Activated effector memory CD4-positive, alpha-beta T cell treated with Interleukin-2 at 50 U/mL for 16 hours (primary cell): ENCODE measurements at places on chromosomes 3 and 15.

- no peak for DNase-seq
Measured at GRCh38 chr3:147119989-147120388, 286.4 kb downstream of the ZIC4 start.

GRCh38 chr15:67092752-67093503 is 27.5 kb downstream of the SMAD3 start:
- no peak for DNase-seq

GRCh38 chr3:49422379-49423248 is at the start of gene AMT:
Gene AMT (minus strand): TSS chr3:49422473. CDS start chr3:49422450, 23 bp downstream.
- DNase-seq, result no peak

DNA sequence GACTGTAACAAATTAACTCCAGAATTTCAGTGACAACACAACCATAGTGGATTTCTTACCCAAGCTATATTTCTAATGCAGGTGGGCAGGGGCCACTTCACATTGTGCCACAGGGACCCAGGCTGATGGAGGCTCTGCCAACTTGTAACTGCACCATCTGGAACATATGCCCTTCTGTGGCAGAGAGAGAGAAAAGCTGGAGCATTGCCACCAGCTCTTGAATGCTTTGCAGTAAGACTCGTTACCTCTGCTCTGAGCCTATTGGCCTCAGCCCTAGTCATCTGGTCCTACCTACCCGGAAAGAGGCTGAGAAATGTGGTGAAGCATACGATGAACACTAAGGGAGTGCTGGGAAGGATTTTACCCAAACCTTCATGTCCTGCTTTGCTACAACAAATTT is 587.1 kb downstream of the ZNF385D start:
- no peak for DNase-seq

- no peak for DNase-seq
Measured at GRCh38 chr3:141477224-141477623, 9.6 kb upstream of the RASA2 start.

GRCh38 chr3:126941721-126942270 is 41.1 kb upstream of the PLXNA1 start:
- DNase-seq, result no peak

DNA sequence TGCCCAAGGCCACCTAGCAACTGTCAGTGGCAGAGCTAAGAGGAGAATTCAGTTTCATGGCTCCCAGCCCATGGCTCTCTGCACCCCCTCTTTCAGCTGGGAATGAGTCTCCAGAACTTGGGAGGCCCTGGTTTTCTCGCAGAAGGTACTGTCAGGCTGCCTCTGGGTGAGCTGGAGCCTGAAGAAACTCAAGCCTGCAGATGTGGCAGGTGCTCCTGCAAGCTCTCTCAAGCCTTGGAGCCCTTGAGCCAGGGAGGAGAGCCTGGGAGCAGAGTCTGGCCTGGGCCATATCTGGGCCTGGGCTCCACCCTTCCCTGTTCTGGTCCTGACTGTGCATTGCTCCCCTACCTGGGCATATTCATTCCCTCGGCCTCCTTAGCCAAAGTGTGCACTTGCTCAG is 74.4 kb upstream of the TLE3 start:
- DNase-seq, result no peak

- DNase-seq, result no peak
Measured at GRCh38 chr3:48472673-48472922, 26.1 kb downstream of the ATRIP start.

GRCh38 chr3:138078901-138079344 is 36.5 kb downstream of the DZIP1L start:
- no peak for DNase-seq

- no peak for DNase-seq
Measured at GRCh38 chr3:122612696-122613095, 35.2 kb downstream of the PARP15 start.

DNA sequence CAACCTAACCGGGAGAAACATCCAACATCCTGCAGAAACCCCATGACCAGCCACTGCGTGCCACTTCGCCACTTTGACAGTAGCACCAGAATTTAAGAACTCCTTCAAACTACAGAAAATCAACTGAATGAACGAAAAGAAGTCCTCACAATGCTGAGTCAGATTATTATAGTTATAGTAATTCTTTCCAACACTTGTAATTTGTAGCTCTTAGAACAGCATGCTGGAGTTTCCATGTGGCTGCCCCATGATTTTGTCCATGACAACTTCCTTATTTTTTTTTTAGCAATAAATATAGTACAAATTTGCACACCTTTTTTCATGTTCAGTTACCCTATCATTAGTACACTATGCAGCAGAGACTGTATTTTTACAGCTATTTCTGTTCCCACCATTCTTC is 26.1 kb upstream of the SSR3 start:
- DNase-seq, result no peak

GRCh38 chr3:53240989-53241972 is 14.5 kb downstream of the TKT start:
- DNase-seq, result no peak

- DNase-seq, result no peak
Measured at GRCh38 chr3:36295296-36295695, 85.0 kb upstream of the STAC start.

DNA sequence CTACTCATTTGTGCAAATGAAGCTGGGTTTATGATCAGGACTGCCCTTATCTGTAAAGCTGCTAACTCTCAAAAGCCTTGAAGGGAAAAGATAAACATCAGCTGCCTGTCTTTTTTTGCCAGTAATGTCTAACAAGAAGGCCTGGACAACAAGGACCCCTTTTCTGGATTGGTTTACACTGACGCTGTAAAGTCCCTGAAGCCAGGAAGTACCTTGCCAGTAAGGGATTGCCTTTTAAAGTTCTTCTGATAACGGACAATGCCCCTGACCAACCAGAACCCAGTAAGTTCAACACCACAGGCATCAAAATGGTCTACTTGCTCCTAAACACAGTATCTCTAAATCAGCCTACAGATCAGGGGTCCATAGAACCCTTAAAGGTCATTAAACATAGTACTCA is 178.0 kb downstream of the PCCB start:
- no peak for DNase-seq

DNA sequence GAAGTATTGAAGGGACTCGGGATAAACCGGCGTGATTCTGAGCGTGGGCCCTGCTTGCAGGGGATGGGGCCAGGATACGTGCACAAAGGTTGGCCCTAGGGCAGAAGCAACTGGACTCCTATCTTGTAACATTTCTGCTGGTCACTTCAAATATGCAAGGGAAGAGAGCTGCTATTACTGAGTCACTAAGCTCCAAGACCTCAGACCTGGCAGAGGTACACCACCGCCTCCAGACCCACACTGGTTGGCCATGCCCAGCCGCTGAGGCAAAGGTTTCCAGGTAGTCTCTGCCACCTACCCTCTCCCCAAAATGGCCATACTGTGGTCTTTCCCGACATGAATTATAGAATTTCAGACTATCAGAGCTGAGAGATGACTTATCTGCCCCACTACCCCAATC is 13.4 kb upstream of the STRA6 start:
- no peak for DNase-seq

- no peak for DNase-seq
Measured at GRCh38 chr3:37310666-37311050, 136.3 kb upstream of the LRRFIP2 start.

- DNase-seq, result no peak
Measured at GRCh38 chr15:41985236-41986160, 13.1 kb upstream of the EHD4 start.

DNA sequence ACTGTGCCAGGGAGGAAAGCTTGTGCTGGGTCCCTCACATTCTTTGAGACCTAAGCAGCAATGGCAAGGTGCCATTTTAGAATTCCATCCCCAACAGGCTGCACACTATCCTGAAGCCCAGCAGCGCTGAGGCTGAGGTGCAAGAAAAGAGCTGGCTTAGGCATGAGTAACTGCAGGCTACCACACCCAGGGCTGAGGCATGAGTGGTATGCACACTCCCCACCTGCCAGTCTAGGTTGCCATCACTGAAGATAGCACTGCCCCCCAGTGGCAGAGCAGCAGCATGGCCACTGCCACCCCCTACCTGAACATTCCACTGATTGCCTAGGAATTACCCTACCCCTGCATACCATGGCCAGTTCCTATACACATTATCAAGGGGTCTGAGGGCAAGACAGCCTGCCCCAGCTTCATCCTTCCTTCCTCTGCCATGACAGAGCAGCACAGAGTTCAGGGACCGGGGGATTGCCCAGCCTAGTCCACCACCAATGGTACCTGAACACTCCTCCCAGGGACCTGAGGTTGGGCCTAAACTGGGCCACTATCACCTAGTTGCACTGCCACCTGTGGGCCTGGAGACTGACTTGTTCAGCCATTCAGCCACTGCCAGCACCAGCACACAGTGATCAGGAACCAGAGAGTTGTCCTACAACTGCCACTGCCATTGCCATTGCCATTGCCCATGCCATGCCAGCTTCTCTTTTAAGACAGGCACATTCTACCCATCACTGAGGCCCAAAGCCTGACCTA is 129.8 kb downstream of the SATB1 start:
- no peak for DNase-seq

DNA sequence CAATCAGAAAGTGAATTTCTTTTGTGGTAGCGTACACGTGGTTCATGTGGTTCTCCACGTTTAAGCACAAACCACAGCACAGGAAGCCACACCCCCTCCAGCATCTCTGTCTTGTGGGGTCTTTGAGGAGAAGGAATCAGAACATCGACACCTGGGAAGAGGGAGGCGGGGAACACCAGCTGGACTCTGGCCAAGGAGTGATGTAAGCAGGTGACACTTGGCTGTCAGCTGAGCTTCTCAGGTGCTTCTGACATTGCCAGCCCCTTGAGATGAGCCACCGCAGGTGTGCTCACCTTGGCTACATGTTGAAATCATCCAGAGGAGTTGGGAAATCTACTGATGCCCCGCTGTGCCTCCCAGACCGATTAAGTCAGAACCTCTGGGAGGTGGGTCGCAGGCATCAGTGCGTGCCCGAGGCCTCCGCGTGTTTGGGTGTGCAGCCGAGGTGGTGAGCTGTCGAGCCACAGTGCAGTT is 85.0 kb downstream of the FAM81A start:
- peak; percentile 7 for DNase-seq

GRCh38 chr15:57146506-57147201 is 228.2 kb downstream of the TCF12 start:
- DNase-seq, result no peak

- DNase-seq, result no peak
Measured at GRCh38 chr3:186746008-186746407, 28.8 kb downstream of the KNG1 start.

GRCh38 chr3:8482263-8482662 is 19.4 kb upstream of the LMCD1 start:
- no peak for DNase-seq

- peak; percentile 29 for DNase-seq
Measured at GRCh38 chr3:52218454-52218853, 7.0 kb downstream of the TLR9 start.

DNA sequence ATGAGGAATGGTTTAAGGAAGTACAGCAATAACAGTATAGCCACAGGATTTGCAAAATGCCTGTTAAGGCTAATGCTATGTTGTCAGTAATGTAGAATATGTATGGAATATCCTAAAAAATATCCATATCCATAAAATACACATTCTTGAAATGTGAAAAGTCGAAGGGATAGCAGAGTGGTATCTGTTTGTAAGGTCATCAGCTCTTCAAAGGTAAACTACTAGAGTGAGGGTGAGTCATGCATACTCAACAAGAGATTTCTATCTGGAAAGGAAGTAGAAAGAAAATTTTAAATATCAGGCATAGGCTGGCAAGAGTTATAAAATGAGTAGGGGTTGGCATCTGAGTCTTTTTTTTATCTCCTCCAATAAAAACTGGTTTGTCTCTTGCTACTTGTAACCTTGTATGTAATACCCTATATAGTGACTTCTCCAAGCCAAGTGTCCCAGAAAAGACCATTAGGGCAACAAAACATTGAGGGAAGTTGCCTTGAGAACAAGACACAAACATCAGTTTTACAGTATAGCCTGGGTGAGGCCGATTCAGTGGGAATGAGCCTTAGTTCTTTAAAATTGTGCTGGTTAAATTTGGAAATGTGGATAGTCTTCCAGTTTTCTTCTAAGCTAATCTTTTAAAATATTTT is 103.1 kb downstream of the SPATA16 start:
- DNase-seq, result no peak

GRCh38 chr3:149767720-149768119 is 15.4 kb upstream of the COMMD2 start:
- DNase-seq, result no peak

- DNase-seq, result no peak
Measured at GRCh38 chr3:116242825-116243224, 202.5 kb downstream of the LSAMP start.

GRCh38 chr3:56956906-56957305 is 103.6 kb upstream of the SPATA12 start:
- DNase-seq, result no peak

DNA sequence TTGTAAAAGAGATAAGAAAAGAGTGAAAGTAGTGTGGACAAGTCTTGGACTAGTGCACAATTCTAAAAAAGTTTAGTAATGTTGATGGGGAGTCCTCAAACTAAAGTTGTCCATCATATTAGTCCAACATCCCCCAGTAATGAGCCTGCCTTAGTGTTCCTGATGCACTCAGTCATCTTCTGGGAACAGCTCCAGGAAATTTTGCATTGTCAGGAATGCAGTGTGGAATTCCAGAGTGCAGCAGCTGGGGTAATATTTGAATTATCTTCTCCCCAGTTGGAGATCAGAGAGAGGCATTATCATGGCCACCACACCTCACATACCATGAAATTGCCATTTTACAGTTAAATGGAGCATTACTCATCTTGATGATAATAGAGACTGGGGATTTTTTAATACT is 528.8 kb upstream of the NAALADL2 start:
- DNase-seq, result no peak

GRCh38 chr3:188365988-188366698 is 212.2 kb downstream of the LPP start:
- no peak for DNase-seq

- DNase-seq, result no peak
Measured at GRCh38 chr3:144763878-144764454, 792.3 kb downstream of the DIPK2A start.

DNA sequence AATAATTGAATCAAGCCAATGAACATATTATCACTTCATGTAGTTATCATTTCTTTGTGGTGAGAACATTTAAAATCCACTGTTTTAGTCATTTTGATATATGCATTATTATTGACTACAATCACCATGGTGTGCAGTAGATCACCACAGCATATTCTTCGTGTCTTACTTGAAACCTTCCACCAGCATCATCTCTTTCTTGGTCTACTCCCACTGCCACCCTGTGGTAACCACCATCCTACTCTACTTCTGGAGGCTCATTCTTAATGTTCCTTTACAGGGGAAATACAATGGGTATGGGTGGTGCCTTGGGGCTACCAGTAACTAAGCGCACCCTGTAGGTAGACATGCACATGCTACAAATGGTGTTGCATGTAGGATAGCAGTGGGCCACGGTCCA is 25.4 kb downstream of the PXK start:
- no peak for DNase-seq

GRCh38 chr15:36221992-36222391 is 357.4 kb upstream of the CDIN1 start:
- DNase-seq, result no peak
